ENCODE measurements at places on chromosomes 4 and X.

DNA sequence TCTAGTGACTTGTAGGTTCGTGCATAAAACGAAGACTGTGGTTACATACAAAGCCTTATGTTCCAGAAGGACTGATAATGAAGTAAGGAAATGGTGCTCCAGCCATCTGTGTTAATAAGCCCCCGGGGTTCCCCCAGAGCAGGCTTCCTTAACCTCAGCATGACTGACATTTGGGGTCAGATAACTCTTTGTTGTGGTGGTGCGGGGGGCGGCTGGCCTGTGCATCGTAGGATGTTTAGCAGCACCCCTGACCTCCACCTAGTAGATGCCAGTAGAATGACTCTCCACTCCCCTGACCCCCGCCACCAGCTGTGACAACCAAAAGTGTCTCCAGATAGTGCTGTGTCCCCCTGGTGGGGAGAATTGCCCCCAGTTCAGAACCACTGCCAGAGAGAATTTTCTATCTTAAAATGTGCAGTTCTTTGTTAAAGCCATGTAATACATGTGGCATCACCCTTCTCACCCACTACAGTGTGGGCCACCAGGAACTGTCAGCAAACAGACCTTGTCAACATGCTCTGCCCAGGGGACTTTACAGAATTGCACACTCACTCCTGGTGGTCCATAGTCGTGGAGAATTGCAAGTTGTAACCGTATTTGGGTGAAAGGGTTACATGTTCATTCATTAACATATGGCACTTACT lies 7.5 kb downstream of the SH3KBP1 start:
- DNase-seq, result no peak

GRCh38 chr4:10832806-10833628 lies 148.4 kb upstream of the CLNK start:
- DNase-seq, result no peak

GRCh38 chrX:149715468-149715867 lies 3.6 kb downstream of the MAGEA11 start:
- DNase-seq, result no peak

DNA sequence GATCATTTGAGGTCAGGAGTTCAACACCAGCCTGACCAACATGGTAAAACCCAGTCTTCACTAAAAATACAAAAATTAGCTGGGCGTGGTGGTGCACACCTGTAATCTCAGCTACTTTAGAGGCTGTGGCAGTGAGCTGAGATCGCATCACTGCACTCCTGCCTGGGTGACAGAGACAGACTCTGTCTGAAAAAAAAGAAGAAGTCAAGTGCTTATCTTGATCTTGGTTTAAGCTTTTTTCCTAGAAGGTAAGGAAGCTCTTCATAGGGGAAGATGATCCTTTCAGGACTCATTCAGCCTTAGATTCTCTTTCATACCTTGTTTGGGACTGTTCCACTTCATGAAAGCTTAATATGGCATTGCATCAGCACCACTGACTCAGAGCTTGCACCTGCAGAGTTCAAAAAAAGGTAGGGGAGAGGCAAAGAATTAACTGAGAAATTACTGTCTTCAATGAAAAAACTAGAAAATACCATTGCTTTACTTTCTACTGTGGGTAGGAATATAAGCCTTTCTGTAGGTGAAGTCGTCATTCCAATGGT lies 70.8 kb upstream of the EPGN start:
- DNase-seq, result no peak

DNA sequence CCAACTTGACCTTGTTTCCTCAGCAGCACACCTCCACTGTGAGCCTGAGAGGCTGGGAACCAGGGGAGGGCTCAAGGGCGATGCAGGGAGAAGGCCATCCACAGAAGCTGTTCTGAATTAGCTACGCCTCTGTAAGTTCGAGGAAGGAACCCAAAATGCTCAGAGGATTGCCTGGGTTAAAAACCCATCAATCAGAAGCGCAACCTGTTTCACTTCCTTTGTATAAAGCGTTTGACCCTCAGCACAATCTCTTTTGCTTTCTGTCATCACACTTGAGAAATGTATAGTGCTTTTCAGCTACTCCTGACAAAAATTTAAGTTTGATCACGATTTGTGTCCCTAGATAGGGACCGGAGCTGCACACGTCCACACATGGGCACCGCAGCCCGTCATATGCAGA lies 48.0 kb upstream of the MAP3K15 start:
- DNase-seq, result no peak

DNA sequence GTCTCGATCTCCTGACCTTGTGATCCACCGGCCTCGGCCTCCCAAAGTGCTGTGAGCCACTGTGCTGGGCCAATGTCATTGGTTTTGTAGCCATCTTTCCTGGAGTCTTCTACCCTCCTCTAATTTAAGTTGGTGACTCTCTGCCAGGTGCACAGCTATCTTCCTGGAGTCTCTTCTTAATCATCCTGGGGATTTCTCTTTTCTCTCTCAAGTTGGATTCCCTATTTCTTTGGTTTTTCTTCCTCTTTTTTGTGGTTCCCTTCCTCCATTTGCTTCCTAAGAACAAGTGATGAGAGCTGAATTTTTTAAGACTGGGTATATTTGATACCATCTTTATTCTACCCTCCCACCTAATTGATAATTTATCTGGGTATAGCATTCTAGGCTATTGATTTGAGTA lies 113.8 kb downstream of the SYNPO2 start:
- DNase-seq, result no peak

DNA sequence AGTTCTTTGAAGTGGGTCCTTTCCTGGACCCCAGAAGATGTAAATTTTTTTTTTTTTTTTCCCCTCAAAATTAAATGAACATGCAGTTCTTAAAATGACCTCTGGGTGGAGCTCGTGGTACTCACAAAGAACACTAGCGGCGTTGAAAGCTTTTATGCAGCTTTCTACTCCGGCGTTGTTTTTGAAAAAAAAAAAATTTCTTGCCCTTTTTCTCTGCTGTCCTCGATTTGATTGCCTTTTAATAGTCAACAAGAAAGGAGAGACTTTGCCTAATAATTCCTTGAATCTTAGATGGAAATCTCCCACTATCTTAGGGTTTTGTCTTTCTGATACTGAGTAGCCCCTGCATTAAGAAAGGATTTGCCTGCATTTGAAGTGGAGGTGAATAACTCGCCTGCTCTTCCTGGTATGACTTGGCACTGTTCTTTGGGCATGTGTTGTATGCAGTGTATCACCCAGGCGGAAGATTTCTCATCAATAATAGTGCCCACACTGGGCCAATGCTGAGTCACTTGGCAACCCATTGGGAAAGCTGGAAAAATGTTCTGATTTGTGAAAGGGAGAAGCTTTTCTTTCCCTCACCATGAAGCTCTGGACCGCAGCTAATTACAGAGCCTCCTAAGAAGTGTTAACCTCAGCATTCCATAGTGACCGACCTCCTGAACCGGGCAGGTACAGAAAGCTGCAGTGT lies 104.0 kb downstream of the PHEX start:
- DNase-seq, result no peak

- no peak for DNase-seq
Observed at GRCh38 chr4:59925290-59925689, 1274.8 kb upstream of the ADGRL3 start.

DNA sequence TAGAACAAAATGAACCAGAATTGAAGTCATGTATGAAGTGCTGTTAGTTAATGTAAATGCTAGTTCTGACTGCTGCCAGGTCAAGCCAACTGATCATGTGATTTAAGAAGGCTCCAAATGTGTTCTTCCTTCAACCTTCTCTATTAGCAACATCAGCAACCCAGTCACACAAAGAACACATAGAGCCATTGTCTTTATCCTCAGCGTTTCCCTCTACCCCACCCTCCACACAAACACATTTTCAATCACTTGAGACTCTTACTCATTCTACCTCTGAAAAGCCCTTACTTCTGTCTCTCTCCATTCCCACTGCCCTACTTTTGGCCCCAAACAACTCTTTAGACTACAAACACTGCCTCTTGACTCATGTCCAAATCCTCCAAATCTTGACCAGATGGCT lies 89.7 kb upstream of the KDR start:
- DNase-seq, result no peak

- no peak for DNase-seq
Observed at GRCh38 chr4:91035276-91035675, 908.1 kb downstream of the CCSER1 start.

- DNase-seq, result no peak
Observed at GRCh38 chrX:139008185-139008584, 296.7 kb upstream of the FGF13 start.

DNA sequence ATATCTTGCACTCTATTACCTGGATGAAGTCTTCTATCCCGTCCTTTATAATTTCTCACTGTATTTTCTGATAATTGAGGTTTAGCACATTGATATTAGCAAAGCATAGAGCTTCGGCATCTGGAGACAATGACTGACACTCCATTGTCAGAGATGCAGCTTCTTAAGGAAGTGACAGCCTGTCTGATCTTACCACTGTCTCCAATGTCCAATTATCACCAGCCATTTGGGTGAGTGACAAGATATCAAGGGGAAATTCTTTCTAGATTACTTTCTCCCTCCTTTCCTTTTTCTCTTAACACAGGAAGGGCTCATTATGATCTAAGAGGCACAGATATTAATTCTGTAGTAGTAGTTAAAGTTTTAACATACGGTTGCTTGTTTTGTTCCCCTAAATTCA lies 86.4 kb downstream of the LDB2 start:
- no peak for DNase-seq

DNA sequence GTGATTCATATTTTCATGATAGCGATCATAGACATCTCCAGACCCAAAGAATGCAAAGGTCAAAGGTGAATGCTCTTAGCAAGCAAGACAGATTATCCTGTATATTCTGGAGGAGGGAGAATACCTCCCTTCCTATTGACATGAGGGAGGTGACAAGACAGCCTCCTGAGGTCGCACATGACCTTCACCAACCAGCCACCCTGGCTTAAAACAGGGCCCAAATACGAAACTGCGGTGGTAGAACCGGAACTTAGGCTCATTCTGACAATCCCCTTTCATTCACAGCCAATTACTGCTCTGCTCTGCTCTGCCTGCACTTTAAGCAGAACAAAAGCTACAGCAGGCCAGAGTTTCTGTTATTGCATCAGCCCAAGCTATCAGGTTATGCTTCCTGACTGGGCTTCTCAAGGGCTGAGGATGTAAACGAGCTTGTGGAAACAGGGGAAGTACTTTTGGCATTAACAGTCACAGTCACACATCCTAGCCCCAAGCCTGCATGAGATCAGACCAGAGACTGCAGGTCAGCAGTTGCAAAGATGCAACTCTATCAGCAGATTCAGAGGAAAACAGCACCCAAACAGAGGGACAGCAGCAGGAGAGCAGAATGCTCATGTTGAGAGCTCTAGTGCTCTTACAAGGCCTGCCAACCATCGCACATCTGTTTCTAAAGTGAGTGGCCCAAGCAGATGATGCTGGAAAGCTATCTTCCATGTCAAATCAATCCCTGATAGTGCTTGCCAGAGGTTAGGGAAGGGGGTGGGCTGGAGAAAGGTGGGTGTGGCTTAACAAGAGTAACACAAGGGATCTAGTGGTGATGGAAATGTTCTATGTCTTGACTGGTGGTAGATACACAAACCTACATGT lies 51.3 kb upstream of the MAP3K15 start:
- no peak for DNase-seq

- no peak for DNase-seq
Observed at GRCh38 chr4:155941085-155941790, 12.4 kb downstream of the CTSO start.

DNA sequence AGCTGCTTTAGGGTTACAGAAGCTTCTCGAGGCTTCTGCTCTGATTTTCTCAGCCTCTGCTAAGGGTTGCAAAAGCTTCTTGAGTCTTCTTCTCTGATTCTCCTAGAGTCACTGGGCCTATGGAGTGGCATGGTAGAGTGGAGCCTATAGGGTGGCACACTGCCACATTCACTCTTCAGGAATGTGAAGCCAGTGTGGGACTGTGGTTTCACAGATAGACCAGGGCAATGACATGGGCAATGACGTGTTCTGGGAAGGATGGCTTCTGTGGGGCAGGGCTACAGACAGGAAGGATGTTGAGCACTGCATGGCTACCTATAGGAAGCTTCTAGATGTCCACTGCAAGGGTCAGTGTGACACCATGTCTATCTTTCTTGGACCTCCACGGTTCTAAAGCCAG lies 11.0 kb upstream of the MAMLD1 start:
- DNase-seq, result no peak

DNA sequence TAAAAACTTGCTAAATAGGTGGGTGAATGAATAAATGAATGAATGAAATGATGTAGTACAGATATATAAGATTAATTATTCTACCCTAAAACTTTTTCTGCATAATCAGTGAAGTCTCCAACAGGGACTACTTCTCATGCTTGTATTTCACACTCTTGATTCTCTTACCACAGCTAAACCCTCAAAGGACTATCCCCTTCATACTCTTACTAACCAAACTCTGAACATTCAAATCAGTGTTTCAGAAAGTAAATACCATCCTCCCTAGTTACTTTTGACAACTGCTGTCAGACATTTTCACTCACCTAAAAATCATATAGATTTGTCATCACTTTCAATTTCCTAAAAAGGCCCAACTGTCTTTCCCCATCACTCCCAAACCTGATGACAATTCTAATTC lies 234.3 kb upstream of the HHIP start:
- no peak for DNase-seq

- no peak for DNase-seq
Observed at GRCh38 chrX:40130207-40130606, 32.4 kb upstream of the BCOR start.

DNA sequence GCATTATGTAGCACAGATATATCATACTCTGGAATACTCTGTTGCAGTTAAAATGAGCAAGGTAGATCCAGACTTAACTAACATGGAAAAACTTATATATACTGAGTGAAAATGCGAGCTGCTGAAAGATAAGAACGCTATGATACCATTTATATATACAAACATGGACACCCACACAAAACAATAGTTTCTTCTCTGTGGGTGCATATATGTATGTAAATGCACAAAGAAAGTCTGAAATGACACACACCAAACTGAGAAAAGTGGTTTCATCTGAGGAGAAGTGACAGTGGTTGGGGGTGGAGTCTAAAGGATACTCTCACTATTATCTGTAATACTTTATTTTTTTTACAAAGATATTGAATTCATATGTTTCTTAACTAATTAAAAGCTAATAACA lies 12.2 kb upstream of the FGF2 start:
- no peak for DNase-seq

DNA sequence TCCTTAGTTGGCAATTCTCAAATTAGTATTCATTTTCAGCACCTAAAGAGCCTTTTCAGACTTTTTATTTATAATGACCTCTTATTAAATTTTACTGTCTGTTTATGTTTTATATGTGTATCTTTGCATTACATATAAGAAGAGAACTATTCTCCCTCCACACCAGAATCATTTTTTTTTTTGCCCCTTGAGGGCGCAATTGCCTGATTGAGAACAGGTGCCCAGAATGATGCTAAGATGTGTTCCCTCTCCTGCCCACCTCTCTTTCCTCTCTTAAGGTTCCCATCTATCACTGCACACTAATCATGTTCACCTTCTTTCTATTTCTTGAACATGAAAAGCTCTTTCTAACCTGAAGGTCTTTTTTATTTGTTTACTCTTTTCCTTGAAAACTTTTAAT lies 44.2 kb upstream of the ADAM29 start:
- DNase-seq, result no peak

GRCh38 chr4:177033632-177034031 lies 240.9 kb upstream of the VEGFC start:
- DNase-seq, result no peak

GRCh38 chr4:84938316-84938715 lies 28.2 kb downstream of the WDFY3 start:
- DNase-seq, result no peak
